ENCODE measurements at places on chromosomes 16 and 17.

DNA sequence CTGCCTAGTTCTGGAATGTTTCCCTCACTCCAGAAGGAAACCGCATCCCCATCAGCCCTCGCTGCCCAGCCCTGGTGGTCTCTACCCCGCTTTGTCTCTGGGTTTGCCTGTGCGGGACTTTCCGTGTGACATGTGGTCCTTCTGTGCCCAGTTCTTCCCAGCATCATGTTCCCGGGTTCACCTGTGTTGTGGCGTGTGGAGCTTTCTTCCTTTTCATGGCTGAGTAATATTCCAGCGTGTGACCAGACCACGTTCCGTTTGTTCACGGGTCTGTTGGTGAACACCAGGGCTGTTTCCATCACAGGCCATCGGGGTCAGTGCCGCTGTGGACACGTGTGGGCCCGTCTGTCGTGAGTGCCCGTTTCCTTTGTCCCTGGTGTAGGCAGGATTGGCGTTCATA is 32.1 kb downstream of the CACNA1H start:
- DNase-seq, result no peak

DNA sequence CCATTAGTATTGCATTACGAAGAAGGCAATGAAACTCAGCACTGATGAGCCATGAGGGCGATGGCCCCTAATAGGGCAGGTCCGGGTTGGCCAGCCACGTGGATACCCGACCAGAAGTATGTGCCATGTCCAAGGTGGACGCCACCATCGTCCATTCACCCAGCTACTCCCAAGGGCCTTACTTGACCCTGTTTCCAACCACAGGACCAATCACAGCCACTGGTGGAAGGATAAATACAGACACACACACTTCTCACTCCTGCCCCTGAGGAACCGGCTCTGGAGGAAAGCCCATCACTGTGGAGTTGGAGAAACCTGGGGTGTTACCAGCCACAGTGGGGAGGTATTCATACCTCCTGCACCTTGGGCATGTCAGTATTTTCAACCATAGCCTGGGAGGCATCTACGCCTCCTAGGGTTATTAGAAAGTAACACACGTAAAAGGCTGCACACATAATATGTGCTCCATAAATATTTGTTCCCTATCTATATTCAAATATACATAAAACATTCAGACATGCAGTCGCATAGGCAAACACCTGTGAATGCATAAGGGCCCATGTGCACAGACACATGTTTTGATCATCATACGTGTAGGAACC is 5.4 kb upstream of the ITGA3 start:
- DNase-seq, result no peak

GRCh38 chr17:78133971-78134898 is 3.7 kb downstream of the TMC8 start:
- no peak for DNase-seq

DNA sequence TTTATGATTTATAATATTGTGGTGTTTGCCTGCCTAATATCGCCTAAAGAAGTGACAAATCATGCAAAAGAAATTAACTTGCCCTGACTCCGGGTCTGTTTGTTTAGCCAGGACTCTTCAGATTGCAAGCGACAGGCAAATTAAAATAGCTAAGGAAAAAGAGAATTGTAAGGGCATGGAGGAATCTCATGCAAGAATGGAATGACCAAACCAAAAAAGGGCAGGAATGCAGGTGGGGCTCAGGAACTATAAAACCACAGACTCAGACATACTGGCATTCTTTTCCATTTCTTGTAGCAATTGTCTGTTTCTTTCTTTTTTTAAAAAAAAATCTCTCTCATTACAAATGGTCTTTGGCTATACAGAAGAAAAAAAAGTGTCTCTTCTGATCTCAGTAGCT is 188.1 kb upstream of the XYLT1 start:
- no peak for DNase-seq

- DNase-seq, result no peak
Observed at GRCh38 chr17:50891577-50891989, 25.4 kb upstream of the TOB1 start.

GRCh38 chr17:56782338-56782737 is 51.4 kb downstream of the C17orf67 start:
- no peak for DNase-seq

DNA sequence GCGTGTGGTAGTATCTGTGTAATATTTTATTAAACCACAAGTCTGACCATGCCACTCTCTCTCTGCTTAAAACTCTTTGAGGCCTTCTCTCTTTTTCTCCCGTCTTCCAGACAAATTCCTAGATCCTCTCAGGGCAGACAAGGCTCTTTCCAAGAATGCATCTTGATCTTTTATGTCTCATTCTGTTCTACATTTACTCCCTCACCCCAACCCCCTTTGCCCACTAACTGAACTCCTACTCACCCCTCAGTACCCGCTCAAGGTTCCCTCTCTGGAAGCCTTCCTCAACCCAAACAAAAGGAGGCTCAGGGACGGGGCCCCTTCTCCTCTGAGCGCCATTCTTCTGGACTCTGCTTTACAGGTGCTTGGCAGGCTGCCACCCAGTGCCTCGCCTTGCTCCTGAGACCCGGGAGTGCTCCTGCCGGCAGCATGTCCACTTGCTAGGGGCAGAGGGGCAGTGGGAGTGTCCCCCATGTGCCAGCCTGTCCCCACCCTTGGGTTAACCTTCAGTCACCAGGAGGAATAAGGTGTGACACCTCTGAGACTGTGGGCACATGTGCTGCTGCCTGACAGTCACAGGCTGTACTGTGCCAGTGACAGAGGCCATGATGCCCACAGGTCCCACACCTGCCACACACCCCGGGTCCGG is 9.2 kb downstream of the SLC13A2 start:
- no peak for DNase-seq

GRCh38 chr17:8060274-8060673 is 21.4 kb downstream of the ALOX15B start:
- DNase-seq, result peak; percentile 50

- no peak for DNase-seq
Observed at GRCh38 chr17:10266296-10266876, 68.0 kb upstream of the GAS7 start.

GRCh38 chr17:81080019-81080418 is 45.1 kb downstream of the BAIAP2 start:
- no peak for DNase-seq

GRCh38 chr16:31529937-31530312 is 2.2 kb downstream of the AHSP start:
- DNase-seq, result no peak

DNA sequence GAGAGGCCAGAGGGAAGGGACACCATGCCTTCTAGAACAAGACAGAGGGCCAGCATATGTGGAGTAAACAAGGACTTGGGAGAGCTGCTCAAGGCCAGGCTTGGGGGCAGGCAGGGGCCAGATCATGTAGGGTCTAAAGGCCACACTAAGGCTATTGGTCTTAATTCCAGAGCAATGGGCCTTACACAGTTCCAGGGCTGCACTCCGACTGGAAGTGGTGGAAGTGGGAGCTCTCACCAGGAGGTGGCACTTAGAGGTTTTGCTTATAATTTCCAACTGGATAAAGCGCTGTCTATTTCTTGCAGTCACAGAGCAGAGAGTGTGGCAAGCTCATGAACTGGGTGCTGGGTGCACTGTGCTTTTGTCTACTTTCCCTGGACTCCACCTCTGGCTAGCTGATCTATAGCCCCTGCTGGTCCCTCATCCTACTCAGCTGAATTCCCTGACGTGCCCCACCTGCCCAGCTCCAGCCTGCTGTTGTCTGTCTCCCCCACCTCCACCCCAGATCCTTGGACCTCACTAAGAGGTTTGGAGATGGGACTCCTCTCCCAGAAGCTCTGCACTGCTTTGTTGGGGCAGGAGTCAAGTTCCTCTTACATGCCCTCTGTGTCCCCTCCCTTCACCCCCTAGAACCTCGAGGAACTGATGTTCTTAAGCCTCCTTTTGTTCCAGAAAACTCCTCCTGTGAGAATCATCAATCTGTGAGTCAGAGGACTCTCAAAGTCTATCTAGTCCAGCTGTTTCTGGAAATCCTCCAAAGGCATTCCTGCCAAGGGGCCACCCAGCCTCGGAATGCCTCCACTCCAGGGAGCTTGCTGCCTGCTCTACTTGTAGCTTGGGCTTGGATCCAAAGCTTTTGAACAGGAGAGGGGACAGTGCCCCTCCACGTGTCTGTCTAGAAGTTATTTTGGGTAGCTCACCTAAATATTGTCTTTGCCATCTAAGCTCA is 48.1 kb upstream of the KSR1 start:
- no peak for DNase-seq

DNA sequence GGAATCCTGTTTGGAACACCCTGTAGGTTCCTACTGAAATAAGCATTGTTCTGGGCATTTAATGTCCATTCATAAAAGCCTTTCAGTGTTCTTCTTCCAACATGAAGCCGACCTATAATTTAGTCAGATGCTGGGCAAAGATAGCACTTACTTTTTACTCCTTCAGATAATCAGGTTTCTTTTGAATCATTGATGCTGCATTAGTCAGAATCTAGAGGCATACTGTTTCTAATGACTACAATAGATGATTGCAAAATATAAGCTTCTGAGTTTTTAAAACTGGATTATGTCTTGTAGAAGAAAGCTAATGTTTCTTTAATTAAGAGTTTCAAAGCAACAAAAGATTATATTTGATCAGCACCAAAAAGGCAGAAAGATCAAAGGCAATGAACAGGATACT is 16.0 kb downstream of the MMD start:
- DNase-seq, result no peak

- no peak for DNase-seq
Observed at GRCh38 chr16:62596125-62596524, 559.9 kb upstream of the CDH8 start.

DNA sequence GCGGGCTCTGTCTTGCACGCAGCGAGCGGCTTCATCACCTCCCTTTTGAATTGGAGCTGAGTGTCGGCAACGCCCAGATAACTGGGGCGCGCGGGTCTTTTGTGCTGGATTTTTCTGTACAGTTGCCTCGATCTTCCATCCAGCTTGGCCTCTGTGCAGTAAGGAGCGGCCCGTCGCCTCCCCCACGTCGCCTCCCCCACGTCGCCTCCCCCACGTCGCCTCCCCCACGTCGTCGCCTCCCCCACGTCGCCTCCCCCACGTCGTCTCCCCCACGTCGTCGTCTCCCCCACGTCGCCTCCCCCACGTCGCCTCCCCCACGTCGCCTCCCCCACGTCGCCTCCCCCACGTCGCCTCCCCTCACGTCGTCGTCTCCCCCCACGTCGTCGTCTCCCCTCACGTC is 15.7 kb upstream of the PRR35 start:
- DNase-seq, result no peak

DNA sequence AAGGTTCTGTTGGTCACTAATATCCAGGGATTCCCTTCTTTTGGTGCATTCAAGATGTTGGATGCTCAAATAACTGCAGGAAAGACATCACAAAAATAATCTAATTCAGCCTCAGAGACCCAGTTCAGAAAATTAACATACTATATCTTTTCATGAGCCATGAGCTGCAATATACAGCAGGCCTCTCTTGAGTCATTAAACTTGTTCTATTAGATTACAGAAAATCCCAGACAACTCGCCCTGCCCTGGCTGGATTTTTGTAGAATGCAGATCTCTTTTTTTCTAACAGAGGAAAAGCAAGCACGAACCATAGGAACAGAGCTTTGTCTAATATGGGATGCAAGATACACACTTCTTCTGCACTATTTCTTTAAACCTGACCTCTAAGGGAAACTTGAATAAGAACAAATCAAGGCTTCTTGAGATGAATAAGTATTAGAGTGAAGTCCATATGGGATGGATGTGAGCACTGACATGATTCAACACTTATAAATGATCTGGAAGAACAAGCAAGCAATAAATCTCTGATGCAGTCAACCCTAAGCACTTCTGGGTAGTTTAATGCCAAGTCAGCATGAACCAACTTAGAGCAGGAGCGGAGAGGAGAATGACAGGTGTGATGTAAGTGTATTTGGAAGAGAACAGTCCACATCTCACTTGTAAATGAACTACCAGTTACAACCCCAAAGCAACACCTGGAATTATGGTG is 70.7 kb upstream of the GNAO1 start:
- DNase-seq, result no peak

GRCh38 chr17:66262767-66263166 is 33.6 kb upstream of the APOH start:
- DNase-seq, result no peak

GRCh38 chr17:51651513-51652298 is 391.4 kb downstream of the UTP18 start:
- no peak for DNase-seq

DNA sequence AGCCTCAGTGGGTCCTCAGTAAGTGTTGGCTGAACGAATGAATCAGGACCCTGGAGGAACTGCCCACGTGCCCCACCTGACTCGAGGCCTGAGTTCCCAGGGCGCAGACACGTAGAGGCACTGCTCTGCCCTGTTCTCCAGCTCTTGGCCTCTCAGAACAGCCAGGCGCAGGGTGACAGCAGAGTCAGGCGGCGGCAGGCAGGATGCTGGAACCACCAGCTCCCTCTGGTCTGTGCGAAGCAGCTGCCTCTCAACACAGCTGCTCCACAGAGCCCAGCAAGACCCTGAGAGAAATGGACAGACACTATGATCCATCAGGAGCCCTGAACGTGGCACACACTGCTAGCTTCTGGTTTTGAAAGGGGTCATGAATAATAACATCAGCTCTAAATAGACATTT is 53.1 kb upstream of the BCO1 start:
- no peak for DNase-seq

DNA sequence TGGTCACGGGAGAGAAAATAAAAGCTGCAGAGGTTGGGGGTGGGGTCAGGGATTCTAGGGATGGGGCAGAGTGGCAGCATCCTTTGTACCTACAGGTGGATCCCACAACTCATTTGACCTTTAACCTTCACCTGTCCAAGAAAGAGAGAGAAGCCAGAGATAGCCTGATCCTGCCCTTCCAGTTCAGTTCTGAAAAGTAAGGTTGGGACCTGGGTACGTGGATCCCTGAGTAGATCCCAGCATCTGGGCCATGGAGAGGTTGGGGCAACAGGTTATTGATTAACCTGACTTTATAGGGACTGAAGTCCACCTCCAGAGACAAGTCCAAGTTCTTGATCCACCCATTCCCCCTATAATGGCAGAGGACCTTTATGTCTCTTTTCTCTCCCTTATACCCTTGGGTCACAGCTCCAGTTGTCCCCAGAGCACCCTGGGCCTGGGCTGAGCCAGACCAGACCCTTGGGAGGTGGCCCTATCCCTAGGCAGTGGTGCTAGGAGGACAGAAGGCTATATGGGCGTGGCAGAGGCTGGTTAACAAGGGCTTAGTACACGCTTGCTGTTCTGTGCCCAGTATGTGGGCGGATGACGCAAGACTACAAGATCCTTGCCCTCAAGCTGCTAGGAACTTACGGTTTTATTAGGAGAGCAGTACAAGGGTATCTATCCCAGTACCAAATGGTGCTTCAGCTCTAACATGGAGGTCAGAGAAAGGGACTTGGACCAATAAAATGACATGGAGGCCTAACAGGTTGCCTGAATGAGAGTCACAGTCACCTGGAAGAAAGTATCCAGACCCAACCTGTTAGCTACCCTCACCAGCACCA is 3.3 kb downstream of the CLDN7 start:
- DNase-seq, result no peak

All from NCI-H1048 (cell line).